MV-4-11 (cell line): ENCODE measurements at places on chromosomes 2 and 18.

GRCh38 chr2:26058390-26058789 lies 24.5 kb downstream of the RAB10 start:
- DNase-seq, result no peak

- DNase-seq, result no peak
These were observed 110.7 kb downstream of the RTP5 start for GRCh38 chr2:241980193-241980592.

DNA sequence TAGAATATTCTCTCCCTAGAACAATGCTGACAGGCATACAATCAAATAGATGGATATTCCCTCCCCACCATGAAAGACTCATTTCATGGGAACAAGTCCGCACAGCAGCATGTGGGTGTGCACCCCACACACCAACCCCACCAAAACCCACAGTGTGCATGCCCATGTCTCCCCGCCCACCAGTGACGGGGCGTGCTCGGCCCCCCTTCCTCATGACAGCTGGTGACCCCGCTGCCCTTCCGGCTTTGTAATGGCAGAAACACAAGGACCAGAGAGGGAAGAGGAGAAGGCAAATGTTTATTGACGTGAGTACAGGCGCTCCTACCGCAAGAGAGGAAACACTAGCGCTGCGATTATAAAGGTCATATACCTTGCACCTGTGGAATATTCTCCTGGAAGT lies 30.8 kb upstream of the ODC1 start:
- no peak for DNase-seq

DNA sequence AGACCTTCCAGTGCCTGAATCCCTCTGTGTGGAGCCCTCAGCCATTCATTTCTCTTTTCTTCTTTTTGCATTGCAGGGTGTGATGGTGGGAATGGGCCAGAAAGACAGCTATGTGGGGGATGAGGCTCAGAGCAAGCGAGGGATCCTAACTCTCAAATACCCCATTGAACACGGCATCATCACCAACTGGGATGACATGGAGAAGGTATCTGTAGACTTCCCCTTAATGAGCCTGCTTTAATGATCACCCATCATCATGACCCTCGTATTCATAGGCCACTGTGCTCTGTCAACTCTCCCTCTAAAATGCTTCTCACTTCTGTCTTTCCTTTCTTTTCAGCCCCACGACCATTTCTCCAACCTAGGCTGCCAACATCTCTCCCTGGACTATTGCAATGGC lies 9.5 kb downstream of the ACTG2 start:
- no peak for DNase-seq

GRCh38 chr2:194706179-194706578 lies 950.8 kb upstream of the SLC39A10 start:
- no peak for DNase-seq

DNA sequence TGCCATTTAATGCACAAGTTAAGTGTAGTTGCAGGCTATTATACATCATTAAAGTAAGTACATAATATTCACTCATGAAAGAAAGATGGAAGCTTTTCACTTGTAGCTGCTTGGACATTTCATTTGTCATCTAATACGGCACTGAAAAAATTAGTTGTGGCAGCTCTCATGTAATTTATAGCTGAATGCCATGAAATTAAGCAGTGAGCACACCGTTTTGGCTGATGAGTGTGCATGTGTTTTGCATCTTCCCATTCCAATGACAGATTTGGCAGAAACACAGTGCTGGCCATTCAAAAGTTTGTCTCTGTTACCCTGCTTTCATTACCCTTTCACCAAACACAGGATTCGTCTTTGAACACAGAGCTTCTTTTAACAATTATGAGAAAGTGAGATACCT lies 174.0 kb downstream of the PTGR3 start:
- no peak for DNase-seq

GRCh38 chr2:219042750-219043149 lies 1.4 kb upstream of the CFAP65 start:
- DNase-seq, result no peak

- DNase-seq, result no peak
These were observed 59.1 kb downstream of the CMPK2 start for GRCh38 chr2:6806604-6807003.

DNA sequence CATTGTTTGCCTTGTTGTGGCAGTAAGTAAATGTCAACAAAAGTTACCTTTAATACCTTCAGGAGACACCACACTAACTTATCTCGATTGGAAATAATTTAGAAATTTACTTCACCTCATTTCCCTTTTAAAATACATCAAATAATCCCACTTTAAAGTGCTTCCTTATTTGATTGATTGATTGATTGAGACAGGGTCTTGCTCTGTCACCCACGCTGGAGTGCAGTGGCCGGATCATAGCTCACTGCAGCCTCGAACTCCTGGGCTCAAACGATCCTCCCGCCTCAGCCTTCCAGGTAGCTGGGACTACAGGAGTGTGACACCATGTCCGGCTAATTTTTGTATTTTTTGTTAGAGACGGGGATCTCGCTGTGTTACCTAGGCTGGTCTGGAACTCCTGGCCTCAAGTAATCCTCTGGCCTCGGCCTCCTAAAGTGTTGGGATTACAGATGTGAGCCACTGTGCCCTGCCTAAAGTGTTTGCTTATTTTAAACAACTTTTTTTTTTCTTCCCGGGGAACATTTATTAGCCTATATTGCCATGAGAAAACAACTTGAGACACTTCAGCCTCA lies 12.0 kb upstream of the PAX3 start:
- no peak for DNase-seq

DNA sequence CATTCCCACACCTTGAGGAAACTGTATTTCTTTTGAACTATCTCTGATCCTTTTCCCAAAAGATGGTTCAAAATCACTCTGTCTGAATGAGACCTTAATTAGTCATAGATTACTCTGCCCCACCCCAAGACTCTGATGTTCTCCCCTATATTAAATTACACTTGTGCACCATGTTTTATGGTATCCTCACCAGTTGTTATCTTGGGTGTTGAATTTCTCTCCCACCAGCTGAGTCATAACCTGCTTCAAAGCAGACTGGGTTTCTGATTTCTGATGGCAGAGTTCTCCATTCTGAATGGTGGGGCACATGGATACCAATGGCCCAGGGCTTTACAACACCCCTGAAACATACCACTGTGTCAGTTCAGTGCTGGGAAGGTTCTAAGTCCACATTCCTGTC lies 15.0 kb downstream of the CDH20 start:
- DNase-seq, result no peak

- DNase-seq, result no peak
These were observed 23.8 kb upstream of the IMP4 start for GRCh38 chr2:130318906-130319305.

DNA sequence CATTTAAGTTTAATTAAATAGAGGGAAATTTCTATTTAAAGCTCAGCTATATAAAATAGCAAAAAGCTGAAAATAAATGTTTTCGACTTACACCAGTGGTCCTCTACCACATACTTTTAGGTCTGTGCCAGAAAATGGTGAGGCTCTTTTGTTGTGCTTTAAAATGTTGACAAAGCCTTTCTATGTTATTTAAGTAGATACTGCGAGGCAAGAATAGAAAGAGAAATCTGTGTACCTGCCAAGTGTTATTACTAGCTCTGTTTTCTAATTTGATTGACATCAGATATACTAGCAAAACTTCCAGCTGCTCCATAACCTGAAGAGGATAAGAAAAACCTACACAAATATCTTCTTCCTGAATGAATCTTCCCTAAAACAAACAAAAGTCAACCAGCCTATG lies 53.6 kb downstream of the LPIN2 start:
- DNase-seq, result no peak

DNA sequence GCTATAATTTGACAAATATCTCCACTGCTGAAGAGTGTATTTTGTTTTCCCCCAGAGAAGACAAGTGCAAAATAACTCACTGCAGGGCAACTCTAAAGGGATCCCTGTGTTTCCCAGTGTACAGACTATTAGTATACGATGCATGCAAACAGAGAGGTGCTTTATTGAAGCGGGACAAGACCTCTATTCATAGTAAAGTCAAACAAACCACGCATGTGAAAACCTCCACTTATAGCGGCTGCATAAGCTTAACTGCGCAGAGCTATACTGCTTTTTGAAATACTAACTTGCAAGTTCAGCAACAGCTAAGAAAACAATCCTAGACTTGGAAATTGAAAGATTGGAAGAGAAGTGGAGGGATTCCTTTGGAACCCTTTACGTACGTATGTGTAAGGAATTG lies 15.6 kb downstream of the RNF144A start:
- DNase-seq, result no peak

DNA sequence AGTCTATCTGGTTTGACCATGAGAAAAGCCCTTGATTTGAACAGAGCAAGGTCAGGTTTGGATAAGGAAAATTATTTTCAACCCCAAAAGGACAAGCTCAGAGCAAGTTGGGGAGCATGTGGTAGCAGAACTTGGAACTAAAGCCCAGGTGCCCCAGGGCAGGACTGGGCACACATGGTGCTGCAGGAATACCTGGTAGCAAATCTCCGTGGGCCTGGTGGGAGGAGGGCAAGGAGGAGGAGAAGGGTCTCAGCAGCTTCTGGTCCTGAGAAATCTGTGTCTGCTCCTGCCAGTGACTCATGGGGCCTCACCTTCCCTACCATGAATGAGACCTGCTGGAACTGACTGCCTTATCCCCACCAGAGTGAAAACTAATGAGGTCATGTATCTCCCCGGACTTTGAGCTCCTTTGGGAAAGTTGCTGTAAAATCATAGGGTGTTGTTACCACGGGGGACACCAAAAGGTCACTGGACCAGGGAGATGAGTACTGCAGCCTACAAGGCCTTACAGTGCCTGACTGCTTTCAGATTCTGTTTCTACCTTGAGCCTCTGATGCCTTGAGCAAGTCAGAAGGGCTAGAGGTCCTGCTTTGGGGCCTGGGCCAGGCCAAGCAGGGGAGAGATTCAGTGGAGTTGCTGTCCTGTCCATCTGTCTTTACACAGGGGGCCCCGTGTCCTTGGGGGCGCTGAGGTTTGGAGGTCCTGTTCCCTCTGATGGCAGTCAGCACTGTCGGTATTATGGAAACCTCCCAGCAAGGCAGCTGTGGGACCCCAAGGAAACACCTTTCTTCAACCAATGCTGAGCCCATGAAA lies 304.0 kb downstream of the MYCN start:
- no peak for DNase-seq

DNA sequence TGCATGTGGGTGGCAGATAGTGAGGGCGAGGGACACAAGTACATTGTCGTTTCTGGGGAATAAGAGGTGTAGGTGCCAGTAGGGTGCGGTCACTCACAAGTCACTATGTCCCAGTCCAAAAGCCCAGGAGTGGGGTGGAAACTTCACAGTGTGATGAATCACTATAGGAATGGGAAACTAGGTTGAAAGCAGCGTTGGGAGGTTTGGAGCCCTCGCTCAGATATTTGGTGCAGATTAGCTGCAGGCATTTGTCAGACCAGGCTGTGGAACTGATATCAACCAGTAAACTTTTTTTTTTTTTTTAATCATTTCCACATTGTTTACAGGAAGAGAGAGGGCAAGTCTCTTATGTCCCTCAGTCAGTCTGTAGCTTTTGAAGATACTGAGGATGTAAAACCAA lies 121.8 kb downstream of the CERS6 start:
- no peak for DNase-seq

GRCh38 chr2:44763275-44763782 lies 178.2 kb upstream of the SIX3 start:
- DNase-seq, result no peak

- no peak for DNase-seq
These were observed 113.8 kb downstream of the SH3RF3 start for GRCh38 chr2:109242654-109243331.

- DNase-seq, result no peak
These were observed 100.3 kb downstream of the DAW1 start for GRCh38 chr2:227971619-227972230.

DNA sequence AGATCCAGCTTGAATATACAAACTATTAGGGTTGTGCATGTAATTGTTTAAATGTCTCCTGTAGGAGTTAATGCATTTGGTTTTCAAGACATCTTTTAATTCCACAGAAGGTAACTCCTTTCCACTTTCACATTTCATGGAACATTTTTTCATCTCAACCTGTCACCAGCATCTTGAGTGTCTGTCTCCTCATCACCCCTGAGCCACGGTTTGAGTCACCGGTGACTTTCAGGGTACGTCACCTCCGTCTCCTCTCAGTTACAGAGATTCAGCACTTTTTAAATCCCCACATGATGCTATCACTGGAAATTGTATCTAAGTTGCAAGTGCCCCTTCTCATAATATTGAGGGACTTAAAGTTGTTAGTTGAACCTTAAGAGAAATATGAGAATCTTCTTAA lies 25.3 kb downstream of the GPR55 start:
- no peak for DNase-seq

DNA sequence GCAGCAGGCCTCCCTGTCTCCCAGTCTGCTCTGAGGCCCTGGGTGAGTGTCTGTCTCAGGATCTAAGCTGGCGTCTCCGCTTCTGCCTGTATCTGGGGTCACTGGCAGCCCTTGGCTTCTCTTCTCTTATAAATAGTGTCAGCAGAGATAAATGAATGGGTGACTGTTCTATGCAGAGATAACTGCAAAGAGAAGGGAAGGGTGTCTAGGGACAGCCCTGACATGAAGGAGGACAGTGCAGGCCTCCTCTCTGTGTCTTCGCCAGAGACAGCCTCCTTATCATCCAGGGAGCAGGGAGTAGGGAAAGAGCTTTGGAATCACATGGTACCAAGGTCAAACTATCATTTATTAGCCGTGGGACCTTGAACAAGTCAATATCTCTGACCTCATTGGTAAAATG lies 28.3 kb upstream of the GMPPA start:
- no peak for DNase-seq

- no peak for DNase-seq
These were observed 193.0 kb downstream of the RAB3GAP1 start for GRCh38 chr2:135245071-135245470.

DNA sequence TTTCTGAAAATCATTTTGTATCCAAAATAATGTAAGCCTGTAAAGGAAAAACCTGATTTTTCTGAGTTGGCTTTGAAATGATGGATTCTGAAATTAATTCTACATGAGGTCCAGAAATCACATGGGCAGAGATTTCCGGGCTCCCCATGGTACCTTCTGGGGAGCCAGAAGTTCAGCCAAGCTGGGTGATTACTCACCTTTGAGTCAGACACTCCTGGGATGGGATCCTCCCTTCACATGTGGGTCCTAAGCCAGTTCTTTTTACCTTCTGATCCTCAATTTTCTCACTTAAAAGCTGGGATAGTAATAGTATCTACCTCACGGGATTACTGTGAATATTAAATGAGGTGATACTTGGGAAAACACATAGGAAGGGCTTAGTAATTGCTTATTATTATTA lies 179.8 kb upstream of the EPAS1 start:
- no peak for DNase-seq
